ENCODE measurements at places on chromosomes 4 and X. TPM values are rescaled to one million over a fixed set of nuclear protein-coding genes. Genes with fewer than 3 reads are reported as not detected.

Gene POLA1
- 18.6 TPM for total RNA-seq

Gene S100G
- total RNA-seq, result not detected

Gene SULT1E1
- total RNA-seq, result 34.5 TPM

Gene DRD5
- total RNA-seq, result not detected

Gene PRKG2
- total RNA-seq, result not detected

Gene PNMA6F
- total RNA-seq, result not detected

Gene IL2
- total RNA-seq, result not detected

Gene ADGRG2
- total RNA-seq, result not detected

Gene GAGE12F
- total RNA-seq, result not detected

Gene MAP7D3
- total RNA-seq, result 22.8 TPM

Gene CENPI
- total RNA-seq, result 28.9 TPM

Gene CCDC149
- 12.5 TPM for total RNA-seq

Measured in endothelial cell of umbilical vein (primary cell).